ENCODE measurements at places on chromosomes 4 and X.

- H3K4me1 ChIP-seq: no peaks in the 10 kb centered on the region
- no peaks in the 10 kb centered on the region for H3K27me3 ChIP-seq
- H3K4me3 ChIP-seq: no peak overlapping the region
- peak; percentile 19 for DNase-seq
Measured at GRCh38 chrX:68754406-68754805, 74.4 kb upstream of the EFNB1 start.

DNA sequence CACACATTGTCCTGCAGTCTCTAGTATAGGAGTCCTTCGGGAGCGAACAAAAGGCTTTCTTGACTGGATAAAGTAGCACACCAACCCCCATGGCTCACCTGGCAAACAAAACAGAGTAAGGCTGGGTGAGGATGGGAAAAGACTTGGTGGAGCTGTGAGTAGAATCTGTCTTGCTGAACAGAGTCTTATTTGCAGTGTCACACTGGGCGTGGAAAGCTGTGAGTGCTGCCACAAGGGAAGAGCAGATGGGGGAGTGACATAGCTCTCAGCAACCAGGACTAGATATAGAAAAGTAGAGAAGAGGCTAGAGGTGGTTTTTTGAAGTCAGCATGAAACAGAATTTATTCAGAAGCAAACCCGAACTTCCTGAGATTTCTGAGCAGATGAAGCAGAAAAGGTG is 137.2 kb upstream of the ESX1 start:
- H3K27me3 ChIP-seq: no peaks in the 10 kb centered on the region
- H3K36me3 ChIP-seq: no peaks in the 10 kb centered on the region
- no peak overlapping the region for H3K27ac ChIP-seq
- H3K4me3 ChIP-seq: no peak overlapping the region
- H3K4me1 ChIP-seq: no peaks in the 10 kb centered on the region

DNA sequence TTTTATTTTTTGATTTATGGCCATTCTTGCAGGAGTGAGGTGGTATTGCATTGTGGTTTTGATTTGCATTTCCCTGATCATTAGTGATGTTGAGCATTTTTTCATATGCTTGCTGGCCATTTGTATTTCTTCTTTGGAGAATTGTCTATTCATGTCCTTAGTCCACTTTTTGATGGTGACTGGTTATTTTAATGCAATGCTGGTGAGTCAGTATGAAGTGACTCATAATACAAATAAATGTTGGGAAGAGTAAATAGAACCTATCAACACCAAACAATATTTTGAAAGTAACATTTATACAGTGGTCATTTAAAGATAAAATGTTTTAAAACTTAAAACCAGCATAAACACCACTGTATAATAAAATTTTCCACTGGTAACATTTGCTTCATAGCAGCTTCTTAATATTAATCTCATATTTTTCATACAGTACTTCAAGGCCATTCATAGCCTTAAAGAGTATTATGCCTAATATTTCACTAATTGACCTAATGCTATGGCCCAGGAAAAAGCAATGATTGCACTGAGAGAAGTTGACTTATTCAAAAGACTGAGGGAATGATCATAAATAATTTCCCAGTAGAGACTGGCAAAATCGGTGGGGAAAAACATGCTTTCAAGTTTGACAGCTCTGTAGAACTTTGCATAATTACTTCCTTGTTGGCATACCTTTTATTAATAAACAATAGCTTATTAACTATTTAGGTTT is 33.9 kb downstream of the CASK start:
- H3K36me3 ChIP-seq: no peaks in the 10 kb centered on the region
- H3K4me1 ChIP-seq: no peaks in the 10 kb centered on the region
- H3K4me3 ChIP-seq: no peak overlapping the region
- H3K27me3 ChIP-seq: no peaks in the 10 kb centered on the region

DNA sequence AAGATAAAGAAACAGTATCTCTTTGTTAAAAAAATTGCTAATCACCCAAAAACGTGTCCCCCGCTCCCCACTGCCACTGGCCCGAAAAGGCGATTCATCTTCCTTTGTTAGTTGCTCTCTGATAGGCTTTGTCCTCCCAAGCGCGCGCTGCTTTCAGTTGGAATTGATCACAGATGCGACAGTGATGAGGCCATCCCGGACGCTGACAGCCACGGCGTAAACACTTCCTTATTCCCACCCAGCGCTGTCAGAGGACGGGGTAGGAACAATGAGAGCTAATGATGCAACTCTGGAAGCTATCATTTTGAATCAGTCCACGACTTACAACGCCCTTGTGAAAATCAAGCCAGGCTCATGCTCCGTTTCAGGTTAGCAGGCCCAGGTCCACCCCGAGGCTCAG is 21.4 kb downstream of the SOD3 start:
- no peak overlapping the region for H3K4me3 ChIP-seq
- H3K27ac ChIP-seq: no peak overlapping the region
- H3K36me3 ChIP-seq: no peaks in the 10 kb centered on the region
- H3K4me1 ChIP-seq: no peaks in the 10 kb centered on the region

DNA sequence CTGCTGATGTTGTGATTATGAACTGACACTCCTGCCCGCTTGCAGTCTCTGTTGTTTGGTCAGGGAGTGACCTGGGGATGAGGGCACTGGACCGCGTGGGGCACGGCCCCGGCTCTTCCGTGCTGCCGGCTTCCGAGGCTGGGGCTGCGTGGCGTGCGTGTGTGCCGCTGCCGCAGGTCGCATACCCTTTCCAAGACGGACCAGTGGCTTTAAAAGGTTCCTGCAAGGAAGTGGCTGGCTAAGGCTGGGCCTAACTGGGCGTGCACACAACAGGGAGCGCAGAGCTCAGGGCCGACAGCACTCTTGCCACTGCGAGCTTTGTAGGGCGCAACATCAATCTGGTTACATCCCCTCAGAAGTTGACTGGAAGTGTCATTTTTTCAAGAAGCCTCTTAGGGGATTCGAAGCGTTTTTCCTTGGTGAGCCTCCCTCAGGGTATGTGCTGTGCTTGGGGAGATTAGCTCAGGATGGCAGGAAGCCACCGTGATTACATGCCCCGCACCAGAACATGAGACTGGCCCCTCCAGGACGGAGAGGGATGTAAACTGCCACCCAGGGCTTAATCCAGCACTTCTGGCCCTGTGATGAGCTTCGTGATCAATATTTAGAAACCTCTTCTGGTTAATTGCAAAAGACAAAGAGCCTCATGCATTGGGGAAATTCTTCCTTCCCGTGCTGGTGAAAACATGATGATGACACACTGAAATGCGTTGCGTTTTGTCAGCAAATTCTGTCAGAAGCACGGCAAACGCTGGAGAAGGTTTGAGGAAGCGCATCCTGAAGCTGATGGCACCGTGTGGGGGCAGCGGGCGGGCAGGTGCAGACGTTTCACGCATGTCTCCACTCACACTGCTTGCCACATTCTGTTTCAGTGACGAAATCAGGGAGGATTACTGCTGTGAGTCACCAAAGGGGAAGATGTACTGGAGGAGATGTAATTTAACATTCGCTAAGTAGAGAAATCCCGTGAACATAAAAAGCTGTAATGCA is 11.1 kb downstream of the MAEA start:
- no peaks in the 10 kb centered on the region for H3K27me3 ChIP-seq
- H3K4me1 ChIP-seq: peaks cover 22% of the 10 kb centered on the region
- peak overlapping the region; percentile 95 for H3K27ac ChIP-seq
- peak; percentile 90 for DNase-seq
- H3K36me3 ChIP-seq: peaks cover 71% of the 10 kb centered on the region

DNA sequence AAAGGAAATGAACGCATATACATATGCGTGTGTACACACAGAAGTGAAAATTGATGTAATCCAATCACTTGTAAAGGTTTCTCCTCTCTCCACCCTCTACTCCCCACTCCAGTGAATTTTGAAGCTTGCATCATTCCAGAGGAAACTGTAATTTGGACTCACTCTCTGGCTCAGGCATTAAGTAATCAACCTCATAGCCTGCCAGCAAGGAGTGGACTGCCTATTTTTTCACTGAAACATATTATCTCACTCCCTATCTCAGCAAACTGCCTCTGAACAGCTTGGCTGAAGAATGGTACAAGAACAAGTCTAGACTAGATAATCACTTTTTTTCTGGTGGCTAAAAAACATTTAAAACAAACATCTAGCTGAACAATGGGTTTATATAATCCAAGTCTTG is 124.2 kb downstream of the C4orf51 start:
- H3K4me3 ChIP-seq: no peak overlapping the region
- no peaks in the 10 kb centered on the region for H3K36me3 ChIP-seq
- no peaks in the 10 kb centered on the region for H3K27me3 ChIP-seq
- H3K27ac ChIP-seq: no peak overlapping the region
- H3K4me1 ChIP-seq: no peaks in the 10 kb centered on the region

GRCh38 chrX:15437724-15438123 is 53.5 kb upstream of the VEGFD start:
- no peak overlapping the region for H3K27ac ChIP-seq
- H3K4me1 ChIP-seq: no peaks in the 10 kb centered on the region
- no peak overlapping the region for H3K4me3 ChIP-seq
- H3K36me3 ChIP-seq: no peaks in the 10 kb centered on the region
- DNase-seq: no peak

DNA sequence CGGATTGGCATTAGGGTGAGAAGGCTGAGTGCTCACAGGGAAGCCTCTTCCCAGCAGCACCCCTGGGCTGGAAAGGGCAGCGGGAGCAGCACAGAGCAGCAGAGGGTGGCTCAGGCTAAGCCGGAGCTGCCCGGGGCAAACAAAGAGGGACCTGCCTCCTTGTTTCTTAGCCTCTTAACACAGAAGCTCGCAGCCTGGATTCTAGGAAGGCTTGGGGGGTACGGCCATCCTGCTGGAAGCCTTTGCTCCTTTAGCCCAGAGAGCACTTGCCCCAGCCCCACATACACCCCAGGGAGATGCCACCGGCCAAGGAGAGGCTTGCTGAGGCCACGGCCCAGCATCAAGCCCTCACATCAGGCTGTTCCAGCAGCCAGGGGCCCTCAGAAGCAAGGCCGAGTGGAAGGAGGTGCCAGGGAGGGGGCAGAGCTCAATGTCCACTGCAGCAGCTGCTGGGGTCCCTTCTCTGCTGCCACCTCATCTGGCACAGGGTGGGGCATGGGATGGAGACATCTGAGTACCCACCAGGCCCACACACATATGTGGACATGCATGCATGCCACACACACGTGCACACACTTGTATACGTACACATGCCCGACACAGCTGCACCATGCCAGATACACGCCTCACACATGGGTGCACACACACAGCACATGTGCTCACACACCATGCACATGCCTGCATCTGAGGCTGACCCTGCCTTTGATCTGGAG is 20.3 kb upstream of the SPON2 start:
- peaks cover 9% of the 10 kb centered on the region for H3K4me1 ChIP-seq
- H3K27me3 ChIP-seq: no peaks in the 10 kb centered on the region
- no peaks in the 10 kb centered on the region for H3K36me3 ChIP-seq
- no peak overlapping the region for H3K27ac ChIP-seq

GRCh38 chrX:23731951-23732350 is 11.1 kb downstream of the ACOT9 start:
- no peak overlapping the region for H3K27ac ChIP-seq
- no peaks in the 10 kb centered on the region for H3K27me3 ChIP-seq
- H3K4me1 ChIP-seq: no peaks in the 10 kb centered on the region
- H3K36me3 ChIP-seq: no peaks in the 10 kb centered on the region
- no peak for DNase-seq

- no peak overlapping the region for H3K27ac ChIP-seq
- no peak for DNase-seq
- no peak overlapping the region for H3K4me3 ChIP-seq
- no peaks in the 10 kb centered on the region for H3K27me3 ChIP-seq
- no peaks in the 10 kb centered on the region for H3K4me1 ChIP-seq
Measured at GRCh38 chr4:170818786-170819185, 729.0 kb upstream of the AADAT start.

DNA sequence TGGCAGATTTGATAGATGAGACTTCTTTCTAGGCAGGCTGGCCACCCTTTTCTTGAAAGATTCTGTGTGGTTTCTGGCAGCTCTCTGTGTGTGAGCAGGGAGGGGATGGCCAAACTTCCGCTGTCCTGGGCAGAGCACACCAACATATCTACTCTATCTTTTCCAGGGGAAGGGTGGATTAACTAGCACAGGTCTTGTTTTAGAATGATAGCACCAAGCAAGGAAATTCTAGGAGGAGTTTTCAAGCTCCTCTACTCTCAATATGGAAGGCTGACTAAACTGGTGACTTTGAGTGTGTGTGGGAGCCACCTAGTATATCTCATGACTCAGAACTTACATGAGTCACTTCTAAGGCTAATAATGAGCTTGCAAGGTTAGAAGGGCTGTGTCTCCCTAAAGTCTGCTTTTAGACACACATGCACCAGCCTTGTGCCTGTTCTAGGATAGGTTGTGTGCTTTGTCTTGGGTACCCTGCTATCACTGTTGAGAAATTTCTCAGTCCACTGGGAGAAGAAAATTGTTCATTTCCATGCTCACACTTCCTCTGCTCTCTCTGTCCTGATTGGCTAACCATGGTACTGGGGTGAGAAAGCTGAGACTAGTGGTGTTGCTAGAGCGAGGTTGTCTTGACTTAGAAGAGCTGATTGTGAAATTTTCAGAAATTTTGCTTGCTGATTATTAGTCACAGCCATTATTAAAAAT is 72.9 kb downstream of the YIPF6 start:
- DNase-seq: no peak
- no peaks in the 10 kb centered on the region for H3K36me3 ChIP-seq
- H3K4me3 ChIP-seq: no peak overlapping the region
- no peaks in the 10 kb centered on the region for H3K4me1 ChIP-seq
- H3K27ac ChIP-seq: no peak overlapping the region

GRCh38 chr4:61251129-61251528 is 51.0 kb downstream of the ADGRL3 start:
- no peak for DNase-seq
- H3K27ac ChIP-seq: no peak overlapping the region
- no peak overlapping the region for H3K4me3 ChIP-seq
- no peaks in the 10 kb centered on the region for H3K27me3 ChIP-seq
- no peaks in the 10 kb centered on the region for H3K4me1 ChIP-seq

GRCh38 chr4:173218411-173219125 is 50.0 kb downstream of the GALNT7 start:
- DNase-seq: no peak
- H3K4me1 ChIP-seq: peaks cover 7% of the 10 kb centered on the region
- H3K36me3 ChIP-seq: no peaks in the 10 kb centered on the region
- no peaks in the 10 kb centered on the region for H3K27me3 ChIP-seq

DNA sequence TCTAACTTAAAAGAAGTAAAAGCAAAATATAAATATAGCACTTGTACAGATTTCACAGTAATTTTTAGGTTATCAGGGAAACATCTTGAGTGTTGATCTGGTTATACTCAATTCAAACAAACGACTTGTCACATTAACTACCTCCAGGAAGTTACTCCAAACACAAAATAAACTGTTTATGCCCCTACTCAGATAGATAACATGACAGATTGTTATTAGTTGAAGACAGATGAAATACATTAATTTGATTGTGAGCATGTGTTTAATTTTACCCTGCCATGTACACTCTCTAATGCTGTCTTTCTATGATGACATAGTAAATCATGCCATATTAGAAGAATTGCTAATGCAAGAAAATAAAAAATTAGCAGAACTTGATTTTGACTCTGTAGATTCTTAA is 88.0 kb downstream of the RAB28 start:
- no peaks in the 10 kb centered on the region for H3K36me3 ChIP-seq
- H3K27ac ChIP-seq: no peak overlapping the region

DNA sequence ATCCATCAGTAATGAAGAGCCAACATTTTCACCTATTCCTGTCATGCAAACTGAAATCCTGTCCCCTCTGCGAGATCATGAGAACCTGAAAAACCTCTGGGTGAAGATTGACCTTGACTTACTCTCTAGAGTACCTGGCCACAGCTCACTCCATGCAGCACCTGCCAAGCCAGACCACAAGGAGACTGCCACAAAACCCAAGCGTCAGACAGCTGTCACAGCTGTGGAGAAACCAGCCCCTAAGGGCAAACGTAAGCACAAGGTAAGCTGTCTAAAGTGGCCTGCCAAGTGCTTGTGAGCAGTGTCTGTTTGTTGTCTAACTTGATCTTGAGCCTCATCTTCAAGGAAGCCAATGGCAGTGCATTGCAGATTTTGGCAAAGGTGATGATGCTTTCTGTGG is 455.9 kb downstream of the AFF2 start:
- no peak overlapping the region for H3K4me3 ChIP-seq
- H3K27me3 ChIP-seq: no peaks in the 10 kb centered on the region
- no peak overlapping the region for H3K27ac ChIP-seq

All from spleen (tissue), 13 donors.